ENCODE measurements at places on chromosomes 3 and 15.
A peak's percentile ranks its signal among the peaks of the same experiment; 100 is the strongest.

GRCh38 chr3:141789281-141789680 lies 26.1 kb downstream of the GRK7 start:
- no peak for DNase-seq

- DNase-seq, result no peak
Observed at GRCh38 chr15:90531147-90531546, 1.4 kb downstream of the CRTC3 start.

GRCh38 chr3:53376679-53377078 lies 29.3 kb upstream of the DCP1A start:
- DNase-seq, result no peak

DNA sequence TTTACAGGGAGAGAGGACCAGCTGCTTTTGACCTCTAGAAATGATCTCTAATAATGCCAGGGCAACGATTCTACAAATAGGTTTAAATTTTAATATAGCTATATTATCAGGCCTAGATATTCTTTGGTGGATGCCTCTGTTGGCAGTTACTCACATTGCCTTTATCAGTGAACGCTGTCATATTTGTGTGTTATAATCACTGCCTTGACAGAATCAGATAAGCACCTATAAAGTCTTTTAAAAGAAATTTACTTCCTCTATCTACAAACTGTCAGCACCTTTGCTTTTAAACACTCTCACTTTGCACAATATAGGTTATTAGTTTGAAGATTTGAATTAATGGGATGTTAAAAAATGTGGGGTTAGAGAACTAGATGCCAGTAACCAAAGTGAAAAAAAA lies 324.1 kb downstream of the ZIC1 start:
- no peak for DNase-seq

GRCh38 chr3:119099785-119100184 lies 46.2 kb upstream of the TEX55 start:
- DNase-seq, result no peak

DNA sequence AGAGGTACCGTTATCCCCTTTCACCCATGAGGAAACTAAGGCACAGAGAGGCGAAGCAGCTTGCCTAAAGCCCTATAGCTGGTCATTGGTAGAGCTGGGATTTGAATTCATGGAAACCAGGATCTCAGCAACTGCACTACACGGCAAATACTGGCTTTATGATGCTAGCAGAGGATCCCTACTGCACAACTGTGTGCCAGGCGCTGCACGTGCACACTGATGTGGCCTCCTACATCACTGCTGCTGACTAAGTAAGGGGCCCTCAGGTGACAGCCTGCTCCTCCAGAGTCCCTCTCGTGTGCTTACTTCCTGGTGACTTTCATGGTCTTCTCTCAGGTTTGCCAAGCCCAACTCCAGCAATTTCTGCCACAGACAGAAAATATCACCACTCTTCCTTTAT lies 3.4 kb upstream of the POLG start:
- no peak for DNase-seq

- DNase-seq, result no peak
Observed at GRCh38 chr3:103406320-103406850, 971.6 kb downstream of the ZPLD1 start.

- DNase-seq, result no peak
Observed at GRCh38 chr3:175951047-175951694, 1092.0 kb downstream of the NAALADL2 start.

DNA sequence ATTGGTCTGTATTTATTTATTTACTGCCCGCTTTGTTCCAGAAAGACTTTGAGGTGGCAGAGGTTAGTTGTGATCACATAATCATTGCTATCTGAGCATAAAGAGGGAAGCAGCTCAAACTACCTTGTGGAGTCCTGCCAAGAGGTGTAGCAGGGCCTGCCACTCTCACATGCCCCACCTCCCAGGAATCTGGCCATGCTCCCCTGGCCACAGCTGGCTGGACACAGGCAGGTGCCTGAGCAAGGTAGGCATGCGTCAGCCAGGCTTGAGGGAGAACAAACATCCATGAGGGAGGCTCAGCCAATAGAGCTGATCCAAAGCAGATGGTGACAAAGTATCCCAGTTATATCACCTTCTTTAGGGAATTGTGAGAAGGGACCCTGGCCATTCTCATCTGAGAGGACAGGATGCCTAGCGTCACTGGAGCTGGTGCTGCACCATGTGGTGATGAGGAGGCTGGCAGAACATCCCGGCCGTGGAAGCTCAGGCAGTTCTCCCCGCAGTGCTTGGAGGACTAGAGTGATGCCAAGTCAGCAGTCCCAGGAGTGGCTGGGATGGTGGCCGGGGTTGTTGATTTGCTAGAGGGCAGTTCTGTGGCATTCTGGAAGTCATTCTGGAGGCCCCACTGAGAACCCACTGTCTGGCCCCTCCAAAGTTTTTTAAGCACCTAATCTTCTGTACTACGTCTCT lies 6.8 kb upstream of the POLG start:
- no peak for DNase-seq

DNA sequence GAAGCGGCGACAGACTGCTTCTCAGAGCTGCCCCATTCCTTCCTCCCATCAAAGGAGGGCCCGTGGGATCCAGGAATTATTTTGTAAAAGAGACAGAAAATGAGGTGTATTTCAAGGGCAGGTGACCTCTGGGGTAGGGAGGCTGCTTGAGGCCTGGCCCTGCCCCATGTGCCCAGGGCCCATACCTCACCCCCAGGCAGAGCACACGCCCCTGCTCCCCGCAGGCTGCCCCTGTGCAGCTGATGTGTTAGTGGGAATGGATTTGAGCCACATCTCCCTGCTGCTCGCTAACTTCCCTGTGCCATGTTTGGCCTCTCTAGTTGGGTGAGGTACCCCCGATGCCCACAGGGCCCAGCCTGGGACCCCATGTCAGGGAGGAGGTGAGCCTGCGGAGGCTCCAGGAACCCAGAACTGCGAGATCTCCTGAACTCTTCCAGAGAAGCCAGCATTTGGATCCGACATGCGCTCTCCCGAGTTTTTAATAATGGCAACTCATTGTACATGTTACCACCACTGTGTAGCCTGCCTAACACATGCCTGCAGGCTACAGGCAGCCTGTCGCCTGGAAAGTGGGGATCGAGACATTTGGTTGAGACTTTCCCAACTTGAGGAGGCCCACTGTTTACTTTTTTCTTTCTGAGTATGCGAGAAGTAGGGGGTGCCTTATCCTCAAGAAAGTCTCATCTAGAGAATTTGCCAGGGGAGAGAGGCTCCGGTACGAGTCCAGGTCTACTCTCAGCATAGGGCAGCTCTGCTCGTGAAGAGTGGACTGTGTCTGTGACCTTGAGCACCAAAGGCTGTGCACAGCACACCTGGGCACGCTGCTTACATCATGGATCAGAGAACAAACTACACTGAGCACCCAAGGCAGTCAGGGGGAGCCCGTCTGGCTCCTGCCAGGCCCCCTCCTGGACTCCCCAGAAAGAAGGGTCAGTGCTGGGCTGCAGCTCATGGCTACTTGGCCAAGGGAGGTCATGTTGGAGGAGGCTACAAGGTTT lies 36.1 kb downstream of the PCSK6 start:
- DNase-seq, result no peak

DNA sequence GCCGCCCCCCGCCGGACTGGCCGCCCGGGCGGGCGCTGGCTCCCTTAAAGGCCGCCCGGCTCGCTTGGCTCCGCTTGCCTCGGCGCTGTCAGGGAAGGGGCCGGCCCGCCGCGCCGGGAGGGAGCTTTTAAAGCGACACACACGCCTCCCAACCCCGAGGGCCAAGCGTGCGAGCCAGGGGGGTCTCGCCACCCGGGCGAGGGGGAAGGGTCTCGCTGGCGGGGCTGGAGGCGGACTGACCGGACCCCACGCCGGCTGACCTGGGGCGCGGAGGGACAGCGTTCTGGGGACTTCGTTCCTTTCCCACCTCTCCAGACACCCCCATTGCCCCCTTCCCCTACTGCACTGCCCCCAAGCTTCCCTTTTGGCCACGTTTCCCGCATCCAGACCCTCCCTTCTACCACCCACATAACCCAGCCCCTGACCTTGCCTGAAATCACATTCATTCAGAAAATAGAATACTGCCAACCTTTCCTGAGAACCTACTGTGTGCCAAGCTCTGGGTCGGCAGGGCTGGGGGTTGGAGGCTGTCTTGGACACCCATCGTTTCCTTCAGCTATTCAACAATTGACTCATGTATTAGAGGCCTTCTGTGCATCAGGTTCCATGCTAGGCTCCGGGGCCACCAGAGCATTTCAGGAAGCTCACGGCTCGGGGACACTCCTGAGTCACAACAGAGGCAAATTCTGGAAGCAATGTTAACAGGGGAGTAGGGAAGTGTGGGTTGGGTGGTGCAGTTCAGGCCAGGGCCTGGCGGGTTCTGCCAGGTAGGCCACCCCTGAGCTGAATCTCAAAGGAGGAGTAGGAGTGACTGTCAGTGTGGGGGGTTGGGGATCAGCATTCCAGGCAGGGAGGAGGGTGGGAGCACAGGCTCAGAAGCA lies at the start of gene INSYN1:
Gene INSYN1 (minus strand): TSS at position 102 of the 881 bp plus-strand sequence. CDS start 2,221 bp downstream, outside the sequence.
- DNase-seq, result peak; percentile 67

DNA sequence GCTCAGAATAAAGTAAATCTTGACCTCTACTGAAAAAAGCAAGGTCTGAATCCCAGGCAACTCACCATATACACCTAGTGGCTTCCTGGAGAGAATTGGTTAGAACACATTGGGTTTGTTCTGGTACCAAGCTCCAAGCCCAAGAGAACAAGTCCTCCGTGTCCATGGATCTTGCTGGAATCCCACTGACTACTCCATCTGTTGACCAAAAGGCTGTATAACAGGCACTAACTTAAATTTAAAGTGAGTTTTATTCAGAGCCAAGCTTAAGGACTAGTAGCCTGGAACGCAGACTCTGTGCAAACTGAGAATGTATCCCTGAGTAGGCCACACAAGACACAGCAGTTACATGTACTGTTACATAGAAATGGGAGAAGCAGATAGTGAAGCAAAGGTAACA lies 342.1 kb upstream of the LRRC3B start:
- DNase-seq, result no peak

DNA sequence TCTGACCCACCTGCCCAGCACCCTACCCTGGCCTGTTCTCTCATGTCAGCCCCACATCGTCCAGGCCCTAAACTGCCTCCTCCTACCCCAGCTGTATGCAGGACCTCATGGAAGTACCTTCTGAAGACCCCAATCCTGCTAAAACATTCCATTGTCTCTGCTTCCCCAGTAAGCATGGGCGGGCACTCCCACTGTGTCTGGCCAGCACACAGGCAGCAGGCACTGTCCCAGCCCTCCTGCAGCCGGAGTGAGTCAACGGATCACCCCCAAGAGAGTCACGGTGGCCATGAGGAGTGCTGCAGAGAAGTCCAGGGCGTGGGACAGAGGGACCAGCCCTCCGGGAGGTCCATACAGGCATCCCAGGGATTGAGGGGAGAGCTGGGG lies 36.4 kb upstream of the SLCO2A1 start:
- no peak for DNase-seq

- no peak for DNase-seq
Observed at GRCh38 chr15:27804569-27805260, 294.4 kb downstream of the OCA2 start.

GRCh38 chr3:63595221-63595620 lies 57.3 kb upstream of the SNTN start:
- no peak for DNase-seq

GRCh38 chr15:52352086-52352485 lies 56.5 kb upstream of the MYO5C start:
- DNase-seq, result no peak

GRCh38 chr15:91946581-91947292 lies 93.2 kb downstream of the SLCO3A1 start:
- no peak for DNase-seq

GRCh38 chr3:143134471-143134870 lies 14.9 kb downstream of the CHST2 start:
- no peak for DNase-seq

Data from right hindlimb (tissue), 1 donor.